Fibroblast of skin of left quadriceps (primary cell): ENCODE measurements at places on chromosomes 11 and 22.
A peak's percentile ranks its signal among the peaks of the same experiment; 100 is the strongest.

DNA sequence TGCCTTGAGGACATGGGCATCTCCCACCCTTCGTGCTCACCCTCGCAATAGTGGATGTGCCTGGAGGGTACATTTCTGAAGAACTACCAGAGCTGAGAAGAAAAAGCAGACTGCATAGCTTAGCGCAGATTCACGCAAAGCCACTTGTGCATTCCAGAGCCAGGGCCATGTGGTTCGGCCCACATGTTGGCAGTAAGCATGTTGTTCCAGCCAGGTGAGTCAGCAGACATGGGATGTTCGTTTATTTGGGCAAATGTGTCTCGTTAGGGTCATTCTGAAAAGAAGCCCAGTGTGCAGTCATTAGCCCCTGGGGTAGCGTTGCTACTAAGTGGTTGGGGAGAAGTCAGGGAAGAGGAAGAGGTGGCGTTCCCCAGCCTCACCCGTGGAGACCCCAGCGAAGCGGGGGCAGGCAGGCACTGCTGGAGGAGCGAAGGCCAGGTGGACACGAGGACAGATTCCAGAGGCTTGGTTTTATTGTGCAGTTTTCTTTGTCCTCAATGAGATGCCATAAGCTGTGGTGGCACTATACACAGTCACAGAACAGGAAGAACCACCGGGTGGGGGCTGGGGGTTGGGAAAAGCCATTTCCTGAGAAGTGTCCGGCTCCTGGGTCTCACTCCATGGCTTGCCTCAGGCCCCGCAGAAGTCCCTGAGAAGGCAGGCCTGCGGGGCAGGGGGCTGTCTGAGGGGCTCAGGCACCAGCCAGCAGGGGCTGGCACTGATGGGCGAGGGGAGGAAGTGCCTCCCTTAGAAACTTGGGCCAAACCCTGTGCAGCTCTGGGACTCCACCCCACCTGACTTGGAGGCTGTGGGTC lies 5.0 kb downstream of the THY1 start:
- DNase-seq, result peak; percentile 53

DNA sequence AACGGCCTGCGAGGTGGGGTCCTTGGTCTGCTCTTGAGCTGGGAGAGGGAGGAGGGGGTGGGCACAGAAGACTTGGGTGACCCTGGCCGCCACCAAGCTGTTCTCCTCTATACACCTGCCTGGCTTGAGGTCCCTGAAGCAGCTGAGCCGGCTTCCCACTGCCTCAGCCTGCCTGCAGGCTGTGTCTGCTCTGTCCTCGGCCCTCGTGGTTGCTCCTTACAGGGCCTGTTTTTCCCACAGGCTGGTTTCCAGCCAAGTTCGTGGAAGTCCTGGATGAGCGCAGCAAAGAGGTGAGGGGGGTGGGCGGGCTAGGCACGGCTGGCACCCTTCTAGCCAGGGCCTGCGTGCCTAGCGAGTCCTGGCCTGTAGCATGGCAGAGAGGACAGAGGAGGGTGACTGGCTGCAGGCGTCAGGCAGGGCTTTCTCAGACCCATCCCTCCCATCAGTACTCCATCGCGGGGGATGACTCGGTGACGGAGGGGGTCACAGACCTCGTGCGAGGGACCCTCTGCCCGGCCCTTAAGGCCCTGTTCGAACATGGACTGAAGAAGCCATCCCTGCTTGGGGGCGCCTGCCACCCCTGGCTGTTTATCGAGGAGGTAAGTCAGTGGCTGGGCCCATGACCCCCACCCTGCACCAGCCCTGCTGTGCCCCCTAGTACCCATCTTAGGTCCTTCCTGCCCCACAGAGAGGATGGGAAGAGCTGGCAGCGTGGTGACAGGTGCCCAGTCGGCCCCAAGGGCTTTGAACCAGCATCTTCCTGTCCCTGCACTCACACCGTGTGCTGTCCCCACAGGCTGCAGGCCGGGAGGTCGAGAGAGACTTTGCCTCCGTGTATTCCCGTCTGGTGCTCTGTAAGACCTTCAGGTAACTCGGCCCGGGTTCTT lies 37.7 kb downstream of the SGSM3 start:
- DNase-seq, result no peak

DNA sequence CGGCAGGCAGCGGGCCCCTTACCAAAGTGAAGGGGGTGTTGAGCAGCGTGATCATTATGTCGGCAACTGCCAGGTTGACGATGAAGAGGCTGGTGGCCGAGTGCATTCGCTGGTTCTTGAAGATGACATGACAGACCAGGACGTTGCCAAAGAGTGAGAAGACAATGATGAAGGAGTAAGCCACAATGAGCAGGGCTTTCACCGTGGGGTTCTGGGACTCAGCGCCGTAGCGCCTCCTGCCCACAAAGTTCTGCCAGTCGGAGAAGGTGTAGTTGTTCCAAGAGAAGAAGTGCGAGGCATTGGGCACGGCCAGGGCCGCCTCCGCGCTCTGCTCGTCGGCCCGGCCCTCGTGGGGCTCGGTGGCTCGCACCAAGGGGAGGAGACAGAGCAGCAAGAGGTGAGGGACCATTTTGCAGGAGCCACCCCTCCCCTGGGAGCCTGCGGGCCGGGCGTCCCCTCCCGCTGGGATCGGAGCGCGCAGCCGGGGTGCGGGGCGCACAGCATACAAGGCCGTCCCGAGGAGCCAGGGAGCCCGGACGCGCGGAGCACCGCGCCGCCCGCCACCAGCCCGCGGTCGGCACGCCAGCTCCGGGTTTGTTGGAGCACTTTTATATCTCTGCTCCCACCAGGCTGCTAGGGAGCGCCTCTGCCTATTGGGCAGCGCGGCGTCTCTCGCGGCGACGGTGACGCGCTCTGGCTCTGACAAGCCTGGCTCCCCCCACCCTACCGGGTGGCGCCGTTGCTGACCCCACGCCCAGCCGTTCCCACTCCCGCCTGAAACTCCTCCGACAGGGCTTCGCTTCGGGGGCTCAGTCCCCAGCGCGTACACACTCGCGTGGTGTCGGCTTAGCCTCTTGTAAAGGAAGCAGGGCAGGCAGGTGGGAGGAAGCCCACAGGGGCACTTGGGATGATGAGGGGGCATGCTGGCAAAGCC lies at the start of gene GPR83:
Gene GPR83, minus strand, starts transcription at position 581 of the 934 bp plus-strand sequence. Its CDS starts 172 bp downstream, at position 409.
- DNase-seq, result no peak

GRCh38 chr11:121143921-121144320 lies 42.9 kb downstream of the TECTA start:
- no peak for DNase-seq

DNA sequence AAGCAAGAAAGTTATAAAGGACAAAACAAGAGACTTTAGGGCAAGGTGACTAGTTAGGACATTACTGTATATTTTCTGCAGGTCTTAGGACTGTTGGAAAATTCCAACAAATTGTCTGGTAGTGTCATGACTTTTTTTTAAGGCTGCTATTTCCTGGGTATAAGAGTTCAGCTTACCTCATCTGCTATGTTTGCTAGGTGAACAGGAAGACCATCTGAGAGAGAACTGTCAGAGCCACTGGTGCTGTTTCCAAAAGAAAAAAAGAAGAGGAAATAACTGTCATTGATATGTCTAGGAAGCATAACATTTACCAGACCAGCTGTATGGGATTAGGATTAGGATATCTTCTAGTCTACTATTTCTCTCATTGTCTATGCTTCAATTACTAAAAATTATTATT lies 26.3 kb upstream of the MTCH2 start:
- no peak for DNase-seq

- DNase-seq, result no peak
Measured at GRCh38 chr11:17719938-17720795, 796 bp downstream of the MYOD1 start.

GRCh38 chr22:31229402-31230079 lies 17.4 kb downstream of the LIMK2 start:
- no peak for DNase-seq

DNA sequence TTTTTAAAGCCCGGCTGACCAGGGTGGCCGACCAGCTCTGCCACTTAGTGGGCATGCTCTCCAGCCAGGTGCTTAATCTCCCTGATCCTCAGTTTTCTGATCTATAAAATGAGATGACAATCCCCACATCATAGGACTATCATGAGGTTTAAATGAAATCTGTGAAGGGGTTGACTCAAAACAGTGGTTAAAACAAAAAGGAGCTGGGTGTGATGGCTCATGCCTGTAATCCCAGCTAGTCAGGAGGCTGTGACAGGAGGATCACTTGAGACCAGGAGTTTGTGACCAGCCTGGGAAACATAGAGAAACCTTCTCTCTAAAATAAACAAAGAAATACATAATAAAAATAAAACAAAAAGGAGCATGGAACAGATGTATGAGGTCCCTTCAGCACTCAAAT lies 3.6 kb upstream of the C11orf86 start:
- no peak for DNase-seq

DNA sequence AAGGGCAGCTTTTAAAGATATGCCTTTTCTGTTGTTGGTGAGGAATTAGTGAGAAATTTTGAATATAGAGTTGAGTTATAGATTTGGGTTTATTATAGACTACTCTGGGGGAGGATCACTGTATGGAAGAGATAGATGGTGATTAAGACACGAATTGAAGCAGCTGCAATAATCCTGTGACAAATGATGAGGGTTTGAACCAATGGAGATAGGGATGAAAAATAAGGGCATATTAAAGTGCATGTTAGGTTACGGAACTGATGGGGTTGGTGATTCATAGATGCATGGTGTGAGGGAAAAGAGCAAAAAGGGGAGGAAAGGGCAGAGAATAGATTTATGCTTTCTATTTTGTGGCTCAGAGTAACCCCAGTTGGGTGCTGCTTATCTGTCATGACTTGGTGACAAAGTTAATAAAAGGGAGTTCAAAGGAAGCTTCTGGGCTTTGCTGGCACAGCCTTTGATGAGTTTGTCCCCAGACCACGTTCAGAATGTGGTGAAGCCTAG lies 11.8 kb downstream of the C11orf87 start:
- DNase-seq, result no peak

DNA sequence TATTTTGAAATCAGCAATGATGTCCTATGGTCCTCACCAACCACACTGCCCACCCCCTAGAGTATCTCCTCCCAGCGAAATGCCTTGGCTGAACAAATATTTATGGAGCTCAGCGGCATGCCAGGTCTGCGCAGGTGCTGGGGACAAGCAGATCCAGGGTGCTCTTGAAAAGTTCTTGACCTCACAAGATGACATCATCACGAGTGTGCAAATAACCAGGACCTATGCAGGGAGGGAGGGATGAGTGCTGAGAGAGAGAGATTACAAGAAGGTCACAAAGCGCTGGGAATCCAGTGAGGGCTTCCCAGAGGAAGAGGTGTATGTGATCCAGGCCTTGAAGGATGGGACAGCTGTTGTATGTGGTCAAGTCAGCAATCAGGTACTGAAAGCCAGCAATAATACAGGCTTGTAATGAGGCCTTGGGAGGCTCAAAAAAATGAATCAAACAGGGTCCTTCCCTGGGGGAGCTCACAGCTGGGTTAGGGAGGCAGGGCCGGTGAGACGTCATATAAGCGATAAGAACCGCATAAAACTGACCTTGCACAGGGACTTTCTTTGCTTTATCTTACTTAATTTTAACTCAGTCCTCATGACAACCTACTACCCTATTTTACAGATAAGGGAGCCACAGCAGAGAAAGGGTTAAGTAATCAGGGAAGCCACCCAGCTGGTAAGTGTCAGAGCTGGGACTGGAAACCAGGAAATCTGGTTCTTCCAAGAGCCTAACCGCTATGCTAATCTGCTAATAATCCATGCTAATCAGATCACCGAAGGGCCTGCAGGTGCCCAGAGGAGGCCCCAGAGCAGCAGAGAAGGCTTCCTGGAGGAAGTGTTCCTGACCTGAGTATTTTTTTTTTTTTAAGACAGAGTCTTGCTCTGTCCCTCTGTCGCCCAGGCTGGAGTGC lies 8.2 kb downstream of the ARRB1 start:
- DNase-seq, result no peak

GRCh38 chr22:34055525-34056200 lies 135.4 kb upstream of the LARGE1 start:
- no peak for DNase-seq

DNA sequence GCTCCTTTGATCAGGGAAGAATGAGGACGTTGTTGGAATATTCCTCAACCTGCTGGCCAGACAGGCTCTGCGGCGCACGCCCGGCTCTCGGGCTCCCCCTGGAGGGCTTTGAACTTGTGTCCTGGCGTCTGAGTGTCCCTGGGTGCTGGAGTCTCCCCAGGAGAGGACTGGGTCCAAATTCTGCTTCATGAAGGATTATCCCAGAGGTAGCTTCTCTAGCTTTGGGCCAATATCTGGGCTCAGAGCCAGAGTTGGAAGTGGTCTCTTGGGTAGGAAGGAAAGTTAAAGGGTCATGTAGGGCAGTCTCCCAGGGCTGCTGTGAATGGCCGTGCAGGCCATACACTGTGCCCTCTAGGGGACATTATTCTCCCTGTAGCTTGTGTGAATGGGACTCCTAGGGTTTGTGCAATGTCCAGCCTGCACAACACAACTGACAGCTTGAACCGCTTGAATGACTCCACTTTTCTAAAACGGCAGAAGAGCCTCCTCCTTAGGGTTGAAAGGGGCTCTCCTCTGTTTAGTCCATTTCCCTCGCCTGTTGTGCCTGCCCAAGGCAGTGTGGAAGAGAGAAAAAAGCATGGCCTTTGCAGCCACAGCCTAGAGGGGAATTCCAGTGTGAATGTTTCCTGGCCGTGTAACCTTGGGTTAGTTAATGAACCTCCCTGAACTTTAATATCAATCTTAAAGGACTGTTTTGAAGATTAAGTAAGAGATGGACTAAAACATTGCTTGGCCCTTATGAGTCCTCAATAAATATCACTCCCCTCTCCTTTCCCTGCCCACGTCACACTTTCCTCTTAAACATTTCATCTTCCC lies 111.2 kb upstream of the THY1 start:
- peak; percentile 22 for DNase-seq

DNA sequence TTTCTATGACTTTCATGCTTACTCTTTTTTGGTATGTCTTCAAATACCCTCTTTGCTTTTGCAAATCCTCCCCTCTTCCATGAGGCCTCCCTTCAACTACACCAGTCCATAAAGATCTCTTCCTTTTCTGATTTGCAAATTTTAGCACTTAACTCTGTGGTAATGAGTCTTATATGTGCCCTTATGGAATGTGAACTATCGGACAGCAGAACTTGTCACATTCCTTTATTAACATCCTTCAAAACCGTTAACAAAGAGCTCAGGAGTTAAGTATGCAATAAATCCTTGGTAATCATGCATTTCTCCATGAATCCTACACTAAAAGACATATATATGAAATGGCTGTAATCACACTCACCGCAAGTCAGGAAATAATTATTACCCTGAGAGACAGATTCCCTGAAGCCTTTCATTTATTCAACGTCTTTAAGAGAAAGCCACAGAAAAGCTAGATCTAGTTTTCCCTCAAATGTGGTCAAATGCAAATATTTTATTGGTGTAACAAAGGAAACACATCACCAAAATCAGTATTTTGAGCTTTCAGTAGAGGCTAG lies 7.4 kb downstream of the CLNS1A start:
- no peak for DNase-seq

- no peak for DNase-seq
Measured at GRCh38 chr22:22703715-22704114, 59.3 kb downstream of the GGTLC2 start.

GRCh38 chr11:1326435-1327063 lies 17.1 kb upstream of the TOLLIP start:
- DNase-seq, result no peak

GRCh38 chr11:94131718-94132115 lies 3.1 kb downstream of the PANX1 start:
- no peak for DNase-seq

- no peak for DNase-seq
Measured at GRCh38 chr11:22725079-22725478, 58.7 kb downstream of the GAS2 start.

GRCh38 chr22:33361581-33361980 lies 303.4 kb upstream of the SYN3 start:
- no peak for DNase-seq
